D721Med (cell line): ENCODE measurements at places on chromosomes 11 and 22.

DNA sequence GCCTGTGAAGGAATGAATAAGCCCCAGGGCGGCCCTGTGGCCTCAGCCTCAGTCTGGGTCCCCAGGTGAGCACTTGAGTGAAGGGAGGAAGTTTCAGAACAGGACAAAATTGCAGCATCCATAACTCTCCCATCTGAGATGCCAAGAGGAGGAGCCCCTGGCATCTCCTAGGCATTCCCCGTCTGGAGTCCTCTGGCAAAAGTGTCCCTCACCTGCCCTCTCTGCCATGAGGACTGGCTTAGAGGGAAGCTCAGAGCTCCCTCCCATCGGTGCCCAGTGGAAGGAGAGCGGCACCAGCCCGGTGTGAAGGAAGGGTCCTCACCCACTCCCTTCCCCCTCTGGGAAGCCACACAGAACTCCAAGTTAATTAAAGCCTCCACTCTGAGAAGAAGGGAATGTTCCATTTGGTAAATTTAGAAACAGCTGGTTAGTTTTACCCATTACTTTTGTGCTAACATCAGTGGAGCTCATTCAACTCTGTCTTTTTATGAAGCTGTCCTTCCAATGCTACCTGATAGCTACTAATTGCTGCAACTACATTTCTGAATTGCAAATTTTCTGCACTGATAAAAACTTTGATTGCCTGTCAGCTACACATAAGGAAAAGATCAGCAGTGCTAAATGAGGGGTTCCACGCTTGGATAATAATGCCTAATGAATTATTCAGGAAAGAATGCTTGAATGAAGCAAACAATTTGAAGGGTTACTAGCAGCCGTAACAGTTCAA is 123.3 kb upstream of the RCN1 start:
- no peak for DNase-seq

GRCh38 chr11:15968461-15969130 is 387.8 kb downstream of the SOX6 start:
- no peak for DNase-seq

DNA sequence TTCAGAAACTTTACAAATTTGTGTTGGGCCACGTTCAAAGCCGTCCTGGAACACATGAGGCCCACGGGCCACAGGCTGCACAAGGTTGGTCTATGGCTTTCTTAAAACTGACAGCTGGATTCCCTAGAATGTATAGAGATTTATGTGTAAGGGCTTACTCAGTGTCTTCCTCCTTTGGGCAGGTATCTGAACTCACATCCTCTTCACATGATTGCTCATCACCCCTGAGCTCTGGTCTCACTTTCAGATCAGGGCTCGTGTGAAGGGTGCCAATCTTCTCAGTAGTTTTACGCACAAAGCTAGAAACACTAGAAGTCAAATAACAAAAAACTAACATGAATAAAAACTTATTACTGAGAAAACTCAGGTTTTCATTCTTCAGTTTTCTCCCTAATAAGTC is 27.1 kb downstream of the HPS5 start:
- DNase-seq, result no peak

DNA sequence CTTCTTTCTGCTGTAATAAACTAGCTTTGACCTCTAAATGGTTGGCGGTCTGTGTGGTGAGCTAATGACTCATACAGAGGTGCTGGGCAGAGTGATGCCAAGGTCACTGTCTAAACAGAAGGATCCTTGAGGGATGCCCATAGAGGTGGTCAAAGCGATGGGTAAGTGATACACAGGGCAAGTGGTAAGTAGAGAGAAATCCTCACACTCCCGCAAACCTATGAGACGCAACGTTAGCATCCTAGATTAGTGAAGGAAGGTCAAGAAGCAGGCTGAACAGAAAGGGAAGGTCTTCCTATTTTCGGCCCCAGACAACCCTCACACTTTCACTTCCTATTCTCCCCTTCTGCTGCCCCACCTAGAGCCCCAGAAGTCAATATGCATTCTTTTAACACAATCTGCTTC is 65.6 kb upstream of the SESN3 start:
- no peak for DNase-seq

DNA sequence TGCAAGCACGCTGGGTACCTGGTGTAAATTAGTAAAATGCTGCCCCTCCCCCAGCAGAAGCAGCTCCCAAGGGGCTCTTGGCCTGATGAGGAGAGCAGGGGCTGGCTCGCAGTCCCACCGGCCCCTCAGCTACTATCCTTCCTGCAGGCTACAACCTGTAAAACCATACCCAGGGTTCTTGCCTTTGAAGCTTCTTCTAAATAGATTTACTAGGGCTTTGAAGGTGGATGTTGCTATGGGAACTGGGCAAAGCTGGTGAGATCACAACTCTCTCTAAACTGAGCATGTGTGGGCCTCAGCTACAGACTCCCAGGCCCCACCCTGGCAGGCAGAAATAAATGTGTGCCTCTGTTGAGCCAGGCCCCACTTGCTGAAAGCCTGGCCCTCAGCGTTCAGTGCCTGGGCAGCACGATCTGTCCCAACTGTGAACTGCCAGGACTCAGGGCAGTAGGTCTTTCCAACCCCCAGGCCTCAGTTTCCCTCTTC is 18.5 kb downstream of the CD5 start:
- DNase-seq, result no peak

DNA sequence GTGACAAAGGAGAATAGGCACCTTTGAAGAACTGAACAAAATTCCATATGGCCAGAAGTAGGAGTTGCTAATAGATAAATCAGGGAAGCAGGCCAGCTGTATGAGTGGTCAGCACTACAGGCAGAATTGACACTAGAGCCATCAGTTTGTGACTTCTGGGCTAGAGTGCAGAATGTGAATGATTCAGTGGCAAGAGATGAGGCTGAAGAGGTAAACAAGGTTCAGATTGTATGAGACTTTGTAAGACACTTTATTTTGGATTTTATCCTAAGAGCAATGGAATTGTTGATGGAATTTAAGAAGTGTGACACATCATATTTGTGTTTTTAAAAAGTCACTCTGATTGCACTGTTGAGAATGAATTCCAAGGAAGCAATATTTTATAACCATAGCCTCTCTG is 12.9 kb downstream of the BIRC3 start:
- DNase-seq, result no peak

DNA sequence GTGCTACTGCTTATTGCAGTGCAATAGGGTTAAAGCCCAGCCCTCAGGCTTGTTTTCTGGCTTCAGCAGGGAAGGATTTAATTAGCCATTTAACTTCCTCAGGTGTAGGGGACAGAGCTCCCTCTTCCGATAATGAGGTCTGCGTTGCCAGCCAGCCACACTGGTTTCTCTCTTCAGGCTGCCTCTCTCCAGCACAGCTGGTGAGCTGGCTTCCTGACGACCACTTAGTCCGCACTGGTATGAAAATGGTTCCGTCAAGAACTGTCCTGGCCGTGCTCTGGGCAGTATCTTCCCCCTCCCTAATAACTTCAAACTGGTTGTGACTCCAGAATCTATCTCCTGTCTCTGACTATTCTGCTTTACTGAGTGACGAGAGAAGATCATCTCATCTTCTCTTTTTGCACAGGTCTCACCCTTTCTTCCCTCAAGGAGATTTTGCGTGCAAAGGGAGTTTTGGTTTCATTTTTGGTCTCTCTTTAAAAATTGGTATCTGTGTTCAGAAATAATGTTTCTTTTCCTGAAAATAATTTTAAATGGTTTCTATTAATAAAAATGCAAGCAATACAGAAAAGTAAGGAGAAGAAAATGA is 49.2 kb downstream of the CNTN5 start:
- DNase-seq, result no peak

DNA sequence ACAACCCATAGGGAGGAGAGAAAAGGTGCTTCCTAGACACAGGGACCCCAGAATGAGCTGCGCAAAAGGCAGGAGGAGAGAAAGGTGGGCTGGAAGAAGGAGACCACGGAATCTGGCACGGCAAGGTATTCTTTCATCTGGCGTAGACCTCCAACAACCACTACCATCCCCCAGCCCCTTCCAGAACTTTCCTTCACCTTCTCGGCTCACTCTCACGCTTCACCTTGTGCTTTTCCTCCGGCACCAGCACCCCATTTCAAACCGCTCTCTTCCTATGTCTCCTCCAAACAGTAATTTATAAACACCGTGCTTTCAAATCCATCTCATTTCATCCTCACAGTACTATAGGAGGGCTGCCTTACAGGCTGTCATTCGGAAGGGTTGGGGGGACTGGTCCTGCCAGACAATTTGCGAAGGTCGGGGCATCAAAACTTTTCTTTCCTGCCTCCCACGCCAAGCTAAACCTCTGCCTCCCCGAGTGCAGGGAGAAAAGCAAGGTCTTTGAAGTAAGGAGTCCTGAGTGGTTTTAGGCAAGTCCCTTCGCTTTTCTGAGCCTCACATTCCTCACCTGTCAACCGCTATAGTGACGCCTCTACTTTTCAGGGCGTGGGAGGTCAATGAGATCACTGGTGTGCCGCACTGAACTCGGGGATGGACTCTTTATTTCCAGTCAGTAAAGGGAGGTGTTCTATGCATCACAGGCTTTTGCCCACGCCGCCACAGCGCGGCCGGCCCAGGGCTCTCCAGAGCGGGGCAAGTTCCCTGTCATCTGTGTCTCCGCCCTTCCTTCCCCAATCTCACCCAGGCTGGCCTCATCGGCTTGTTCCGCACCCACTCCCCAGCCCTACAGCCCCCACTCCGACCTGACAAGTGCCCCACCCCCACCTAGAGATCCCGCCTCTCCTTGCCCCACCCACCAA is 800 bp downstream of the KCTD21 start:
- DNase-seq, result no peak

DNA sequence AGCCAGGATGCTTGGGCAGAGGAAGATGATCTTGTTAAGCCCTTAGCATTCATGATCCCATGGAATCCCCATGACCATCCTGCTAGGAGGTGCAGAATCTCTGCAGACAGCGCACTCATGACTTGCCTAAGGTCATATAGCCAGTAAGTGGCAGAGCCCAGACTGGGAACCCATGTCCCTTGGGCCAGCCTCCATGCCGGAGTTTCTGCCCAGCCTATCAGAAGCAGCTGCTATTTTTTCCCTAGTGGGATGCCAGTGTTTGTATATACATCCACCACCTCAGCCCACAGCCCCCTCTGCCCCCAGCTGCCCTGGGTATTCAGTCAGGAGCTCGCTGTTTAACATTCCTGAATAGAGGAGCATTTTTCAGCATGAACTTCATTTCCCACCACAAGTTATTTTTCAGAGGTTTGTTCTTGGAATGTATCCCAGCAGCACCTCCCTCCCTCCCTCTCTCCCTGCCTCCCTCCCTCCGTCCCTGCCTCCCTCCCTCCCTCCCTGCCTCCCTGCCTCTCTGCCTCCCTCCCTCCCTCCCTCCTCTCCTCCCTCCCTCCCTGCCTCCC is 34.4 kb upstream of the SUSD2 start:
- DNase-seq, result no peak

- DNase-seq, result no peak
Observed at GRCh38 chr11:116777056-116777455, 4.3 kb upstream of the BUD13 start.

GRCh38 chr11:12200991-12201985 is 90.9 kb downstream of the MICAL2 start:
- no peak for DNase-seq
